ENCODE measurements at places on chromosomes 6 and 20.

- H3K27ac ChIP-seq, result no peak overlapping the region
- no peaks in the 10 kb centered on the region for H3K27me3 ChIP-seq
- peaks cover 4% of the 10 kb centered on the region for H3K4me1 ChIP-seq
- DNase-seq, result no peak
- no peaks in the 10 kb centered on the region for H3K36me3 ChIP-seq
Observed at GRCh38 chr6:52546192-52546591, 30.7 kb downstream of the TRAM2 start.

GRCh38 chr6:95994151-95994550 lies 21.6 kb upstream of the FUT9 start:
- no peak overlapping the region for H3K27ac ChIP-seq
- H3K4me3 ChIP-seq, result no peak overlapping the region
- no peaks in the 10 kb centered on the region for H3K27me3 ChIP-seq
- DNase-seq, result no peak

DNA sequence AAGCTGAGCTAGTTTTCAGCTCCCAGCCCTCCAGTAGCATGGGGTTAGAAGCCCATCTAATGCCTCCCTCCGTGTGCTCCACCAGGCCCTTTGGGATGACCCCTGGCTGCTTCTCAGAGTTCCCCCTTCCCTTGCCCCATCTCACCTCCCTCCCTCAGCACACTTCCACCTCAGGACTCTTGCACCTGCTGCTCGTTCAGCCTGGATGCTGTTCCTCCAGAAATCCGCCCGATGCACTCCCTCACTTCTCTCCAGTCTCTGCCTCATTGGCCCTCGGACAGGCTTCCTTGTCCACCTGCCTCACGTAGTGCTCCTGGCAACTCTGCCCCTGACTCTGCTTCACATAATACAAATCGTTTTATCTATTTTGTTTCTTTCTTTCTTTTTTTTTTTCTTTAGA lies 26.8 kb downstream of the FGD2 start:
- H3K36me3 ChIP-seq, result peaks cover 3% of the 10 kb centered on the region
- no peaks in the 10 kb centered on the region for H3K27me3 ChIP-seq
- H3K4me1 ChIP-seq, result no peaks in the 10 kb centered on the region

DNA sequence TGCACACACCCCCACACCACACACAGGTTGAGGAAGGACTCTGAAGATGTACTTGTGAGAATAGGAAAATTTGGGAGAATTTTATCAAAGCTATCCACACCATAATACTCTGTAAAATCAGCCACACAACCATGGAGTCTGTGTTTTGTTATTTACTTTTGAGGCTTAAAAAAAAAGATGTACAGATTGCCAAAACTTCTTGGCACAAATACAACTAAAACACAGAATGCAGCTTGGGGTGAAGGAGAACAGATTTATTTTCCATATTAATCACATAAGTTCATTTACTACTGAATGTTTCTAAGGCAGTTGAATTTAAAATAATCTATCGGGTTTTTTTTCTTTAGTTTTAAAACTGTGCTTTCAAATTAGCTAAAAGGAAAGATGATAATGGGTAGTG lies 32.8 kb upstream of the KCNQ5 start:
- no peak overlapping the region for H3K4me3 ChIP-seq
- H3K27me3 ChIP-seq, result no peaks in the 10 kb centered on the region
- H3K36me3 ChIP-seq, result no peaks in the 10 kb centered on the region
- no peak for DNase-seq
- H3K4me1 ChIP-seq, result no peaks in the 10 kb centered on the region
- H3K27ac ChIP-seq, result no peak overlapping the region

DNA sequence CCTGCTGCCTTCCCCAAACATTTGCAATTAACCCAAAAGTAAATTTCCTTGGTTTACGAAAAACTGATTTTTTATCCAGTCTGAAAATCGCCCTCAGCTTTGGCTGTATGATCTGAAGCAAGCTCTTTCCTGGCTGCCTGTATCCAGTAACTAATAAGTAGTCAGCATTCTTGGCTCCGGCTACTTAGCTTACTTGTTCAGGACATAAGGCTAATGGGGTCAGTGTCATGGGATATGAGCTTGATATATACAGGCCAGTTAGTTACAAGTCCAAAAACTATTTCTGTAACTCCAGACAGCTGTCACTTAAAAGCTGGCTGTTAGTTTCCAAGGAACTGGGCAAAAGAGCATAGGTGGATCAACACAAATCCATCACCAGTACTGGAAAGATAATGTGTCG lies 56.2 kb downstream of the KHDC1L start:
- no peaks in the 10 kb centered on the region for H3K4me1 ChIP-seq
- H3K4me3 ChIP-seq, result no peak overlapping the region
- no peaks in the 10 kb centered on the region for H3K27me3 ChIP-seq

DNA sequence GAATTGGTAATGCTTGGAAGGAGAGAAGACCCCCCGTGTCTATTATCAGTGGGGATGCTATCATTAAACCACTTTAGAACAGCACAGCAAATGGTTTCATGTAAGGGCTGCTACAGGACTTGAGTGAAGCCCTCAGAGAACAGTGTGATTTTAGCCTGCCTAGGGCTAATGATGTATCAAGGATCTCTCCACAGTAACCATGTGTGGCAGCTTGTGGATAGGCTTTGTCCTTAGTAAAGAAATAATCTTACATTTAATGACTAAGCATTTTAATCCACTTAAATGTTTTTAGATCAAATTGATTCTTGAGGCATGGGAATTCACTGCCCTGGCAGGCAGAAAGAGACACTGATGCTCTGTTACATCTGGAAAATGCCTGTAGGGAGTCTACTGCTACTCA lies 495.1 kb downstream of the NKAIN2 start:
- no peak overlapping the region for H3K27ac ChIP-seq
- no peaks in the 10 kb centered on the region for H3K4me1 ChIP-seq
- no peak for DNase-seq
- H3K36me3 ChIP-seq, result no peaks in the 10 kb centered on the region
- H3K27me3 ChIP-seq, result no peaks in the 10 kb centered on the region
- H3K4me3 ChIP-seq, result no peak overlapping the region

DNA sequence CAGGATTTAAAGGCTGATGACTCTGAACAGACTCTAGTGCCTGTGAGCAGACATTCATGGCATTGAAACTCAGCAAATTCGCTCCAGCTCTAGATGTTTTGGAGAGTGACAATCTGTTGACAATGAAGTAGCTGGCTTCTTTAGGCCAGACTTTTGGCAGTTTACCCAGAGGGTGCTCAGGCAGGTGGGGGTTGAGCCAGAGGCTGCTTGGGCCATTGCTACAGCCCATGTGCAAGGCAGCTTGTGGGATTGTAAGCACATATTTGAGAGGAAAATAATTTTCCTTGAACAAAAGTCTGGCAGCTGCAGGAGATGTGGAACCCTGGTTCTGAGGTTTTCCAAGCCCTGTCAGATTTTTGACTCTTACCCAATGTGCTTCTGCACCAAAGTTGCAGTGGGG lies 311.6 kb downstream of the CDC5L start:
- no peaks in the 10 kb centered on the region for H3K27me3 ChIP-seq
- no peak overlapping the region for H3K4me3 ChIP-seq
- H3K4me1 ChIP-seq, result no peaks in the 10 kb centered on the region
- H3K36me3 ChIP-seq, result no peaks in the 10 kb centered on the region

DNA sequence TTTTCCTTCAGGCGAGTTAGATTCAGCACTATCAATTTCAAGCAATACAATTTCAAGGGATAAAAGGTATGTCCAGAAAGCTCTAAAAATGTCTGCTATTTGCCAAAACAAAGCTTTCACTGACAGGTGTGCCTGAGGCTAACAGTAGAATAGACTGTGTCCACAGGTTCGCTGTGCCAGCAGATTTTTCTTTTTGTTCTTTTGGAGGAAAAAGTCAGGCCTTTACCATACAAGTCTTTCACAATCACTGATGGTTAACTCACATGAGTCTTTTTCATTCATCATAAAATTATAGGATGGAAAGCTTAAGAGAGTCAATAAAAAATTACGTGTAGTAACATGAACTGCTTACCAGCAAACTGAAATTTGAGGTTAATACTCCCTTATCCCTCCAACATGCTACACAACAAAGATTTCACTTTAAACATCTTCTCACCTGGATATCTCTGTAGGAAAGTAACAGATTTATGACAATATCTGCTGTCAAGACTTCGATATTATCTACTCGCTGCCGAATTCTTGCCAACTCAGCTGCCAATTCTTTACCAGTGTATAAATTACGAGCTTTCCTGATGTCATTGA lies 95.4 kb downstream of the MAP3K5 start:
- no peaks in the 10 kb centered on the region for H3K27me3 ChIP-seq
- DNase-seq, result no peak
- no peaks in the 10 kb centered on the region for H3K4me1 ChIP-seq
- no peak overlapping the region for H3K4me3 ChIP-seq
- H3K36me3 ChIP-seq, result peaks cover 3% of the 10 kb centered on the region
- H3K27ac ChIP-seq, result no peak overlapping the region

DNA sequence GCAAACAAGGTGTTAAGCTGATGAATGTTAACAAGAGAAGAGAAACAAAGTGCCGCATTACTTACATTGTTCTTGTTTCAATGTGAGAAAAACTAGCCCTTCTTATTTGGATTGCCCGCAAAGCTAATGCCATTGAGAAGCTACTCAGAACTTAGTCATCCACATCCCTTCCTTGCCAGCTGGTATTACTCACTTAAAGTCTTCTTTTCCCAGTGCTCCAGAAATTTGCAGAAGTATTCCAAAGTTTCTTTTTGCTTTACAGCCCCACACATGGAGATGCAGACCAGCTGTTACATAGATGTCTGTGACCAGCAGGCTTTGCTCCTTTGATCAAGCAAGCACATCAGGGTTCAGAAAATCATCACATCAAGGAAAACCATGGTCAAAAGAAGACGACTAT lies 529.0 kb downstream of the TBC1D32 start:
- H3K27me3 ChIP-seq, result no peaks in the 10 kb centered on the region
- no peaks in the 10 kb centered on the region for H3K4me1 ChIP-seq
- no peak overlapping the region for H3K27ac ChIP-seq
- no peak for DNase-seq

- H3K27ac ChIP-seq, result no peak overlapping the region
- H3K4me1 ChIP-seq, result no peaks in the 10 kb centered on the region
- peaks cover 60% of the 10 kb centered on the region for H3K36me3 ChIP-seq
Observed at GRCh38 chr6:152204591-152204990, 397.1 kb downstream of the ESR1 start.

DNA sequence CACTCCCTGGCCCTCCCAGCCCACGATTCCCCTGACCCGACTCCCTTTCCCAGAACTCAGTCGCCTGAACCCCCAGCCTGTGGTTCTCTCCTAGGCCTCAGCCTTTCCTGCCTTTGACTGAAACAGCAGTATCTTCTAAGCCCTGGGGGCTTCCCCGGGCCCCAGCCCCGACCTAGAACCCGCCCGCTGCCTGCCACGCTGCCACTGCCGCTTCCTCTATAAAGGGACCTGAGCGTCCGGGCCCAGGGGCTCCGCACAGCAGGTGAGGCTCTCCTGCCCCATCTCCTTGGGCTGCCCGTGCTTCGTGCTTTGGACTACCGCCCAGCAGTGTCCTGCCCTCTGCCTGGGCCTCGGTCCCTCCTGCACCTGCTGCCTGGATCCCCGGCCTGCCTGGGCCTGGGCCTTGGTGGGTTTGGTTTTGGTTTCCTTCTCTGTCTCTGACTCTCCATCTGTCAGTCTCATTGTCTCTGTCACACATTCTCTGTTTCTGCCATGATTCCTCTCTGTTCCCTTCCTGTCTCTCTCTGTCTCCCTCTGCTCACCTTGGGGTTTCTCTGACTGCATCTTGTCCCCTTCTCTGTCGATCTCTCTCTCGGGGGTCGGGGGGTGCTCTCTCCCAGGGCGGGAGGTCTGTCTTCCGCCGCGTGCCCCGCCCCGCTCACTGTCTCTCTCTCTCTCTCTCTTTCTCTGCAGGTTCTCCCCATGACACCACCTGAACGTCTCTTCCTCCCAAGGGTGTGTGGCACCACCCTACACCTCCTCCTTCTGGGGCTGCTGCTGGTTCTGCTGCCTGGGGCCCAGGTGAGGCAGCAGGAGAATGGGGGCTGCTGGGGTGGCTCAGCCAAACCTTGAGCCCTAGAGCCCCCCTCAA lies at the start of gene LTA:
Gene LTA, plus strand, starts transcription at position 249 of the 871 bp plus-strand sequence. Its CDS starts 454 bp downstream, at position 703.
- peak within 1 kb of the TSS; percentile 50 for H3K4me3 ChIP-seq
- DNase-seq, result peak; percentile 87
- H3K27me3 ChIP-seq, result no peaks in the 10 kb centered on the region
- peaks cover 10% of the 10 kb centered on the region for H3K36me3 ChIP-seq
- H3K27ac ChIP-seq, result peak within 1 kb of the TSS; percentile 89
- peaks cover 82% of the 10 kb centered on the region for H3K4me1 ChIP-seq

GRCh38 chr6:142380626-142381025 lies 78.8 kb downstream of the ADGRG6 start:
- DNase-seq, result no peak
- H3K27ac ChIP-seq, result no peak overlapping the region
- no peaks in the 10 kb centered on the region for H3K4me1 ChIP-seq
- no peak overlapping the region for H3K4me3 ChIP-seq
- no peaks in the 10 kb centered on the region for H3K36me3 ChIP-seq

DNA sequence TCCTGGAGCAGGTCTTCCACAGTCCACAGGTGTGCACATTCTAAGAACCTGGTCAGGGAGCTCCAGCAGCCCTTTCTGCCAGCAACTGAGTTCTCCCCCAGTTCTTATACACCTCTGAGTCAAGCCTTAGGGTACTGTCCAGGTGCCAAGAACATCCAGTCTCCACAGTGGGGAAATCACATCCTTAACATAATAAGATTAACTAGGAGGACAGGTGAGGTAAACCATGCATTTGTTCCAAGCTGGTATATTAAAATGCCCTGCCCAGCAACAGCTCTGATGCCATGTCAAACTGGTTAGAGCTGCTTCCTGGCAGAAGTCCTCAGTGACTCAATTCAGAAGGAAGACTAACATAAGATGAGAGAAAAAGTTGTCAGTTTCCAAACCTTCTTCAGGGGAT lies 303.9 kb upstream of the SGK1 start:
- no peak overlapping the region for H3K27ac ChIP-seq
- DNase-seq, result no peak
- H3K27me3 ChIP-seq, result no peaks in the 10 kb centered on the region

- no peaks in the 10 kb centered on the region for H3K27me3 ChIP-seq
- H3K4me1 ChIP-seq, result peaks cover 8% of the 10 kb centered on the region
- DNase-seq, result no peak
- no peak overlapping the region for H3K27ac ChIP-seq
Observed at GRCh38 chr6:104638841-104639290, 220.9 kb downstream of the HACE1 start.

DNA sequence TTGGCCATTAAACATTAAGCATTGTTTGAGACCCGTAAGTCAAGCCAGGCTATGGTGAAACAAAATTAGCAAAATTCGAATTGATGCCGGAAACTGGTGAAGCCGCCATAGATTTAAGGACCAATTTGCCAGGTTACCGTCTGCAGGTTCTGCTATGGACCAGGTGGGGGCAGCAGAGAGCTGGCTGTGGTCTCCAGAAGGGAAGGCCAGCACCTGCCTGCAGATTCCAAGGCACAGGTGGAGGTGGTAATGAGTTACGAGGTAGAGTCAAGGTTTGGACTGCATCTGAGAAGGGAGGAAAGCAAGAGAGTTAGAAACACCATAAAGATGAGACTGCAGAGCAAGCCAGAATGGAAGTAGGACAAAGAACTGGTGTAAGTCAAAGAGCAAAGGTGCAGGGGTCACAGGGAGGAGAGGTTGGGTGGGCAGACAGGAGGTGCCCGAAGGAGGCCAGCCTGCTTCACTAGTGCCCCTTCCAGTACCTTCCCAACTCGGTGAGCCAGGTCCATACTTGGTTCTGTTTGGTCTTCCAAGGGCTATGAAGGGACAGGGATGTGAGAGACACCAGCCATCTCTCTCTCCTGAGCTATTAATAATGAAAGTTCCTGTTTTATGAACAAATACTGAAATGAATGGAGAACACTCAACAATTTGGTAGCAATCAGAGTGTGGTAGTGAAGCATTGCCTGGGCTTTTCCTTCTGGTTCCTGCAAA lies 131.6 kb upstream of the ESR1 start:
- H3K4me3 ChIP-seq, result no peak overlapping the region
- H3K27ac ChIP-seq, result no peak overlapping the region
- H3K27me3 ChIP-seq, result no peaks in the 10 kb centered on the region
- H3K4me1 ChIP-seq, result no peaks in the 10 kb centered on the region
- no peaks in the 10 kb centered on the region for H3K36me3 ChIP-seq
